Naive thymus-derived CD4-positive, alpha-beta T cell (primary cell): ENCODE measurements at places on chromosomes 12 and 14. TPM values are rescaled to one million over a fixed set of nuclear protein-coding genes. Genes with fewer than 3 reads are reported as not detected.

SELPLG gene
- polyA plus RNA-seq = 530 TPM

LRRC10 gene
- not detected for polyA plus RNA-seq

TSPAN8 gene
- polyA plus RNA-seq = not detected

IL22 gene
- not detected for polyA plus RNA-seq

BMAL2 gene
- polyA plus RNA-seq = not detected

SLC5A8 gene
- not detected for polyA plus RNA-seq

FOXG1 gene
- not detected for polyA plus RNA-seq

ATP6V1D gene
- 45.6 TPM for polyA plus RNA-seq

SIX1 gene
- polyA plus RNA-seq = not detected
